ENCODE measurements at places on chromosomes 2 and 18. TPM values are rescaled to one million over a fixed set of nuclear protein-coding genes. Genes with fewer than 3 reads are reported as not detected.

- ATAC-seq: no peak
These were observed 32.6 kb downstream of the MYO7B start for GRCh38 chr2:127568128-127568527.

- no peak for ATAC-seq
These were observed 14.6 kb upstream of the CHAC2 start for GRCh38 chr2:53753041-53753440.

GRCh38 chr2:167510071-167510759 is 621.9 kb downstream of the XIRP2 start:
- no peak for ATAC-seq

Gene EFHD1
- 12.5 TPM for total RNA-seq

Gene GKN1
- 4.7 TPM for total RNA-seq

GRCh38 chr2:32136097-32136496 is 29.6 kb upstream of the SLC30A6 start:
- ATAC-seq: no peak

DNA sequence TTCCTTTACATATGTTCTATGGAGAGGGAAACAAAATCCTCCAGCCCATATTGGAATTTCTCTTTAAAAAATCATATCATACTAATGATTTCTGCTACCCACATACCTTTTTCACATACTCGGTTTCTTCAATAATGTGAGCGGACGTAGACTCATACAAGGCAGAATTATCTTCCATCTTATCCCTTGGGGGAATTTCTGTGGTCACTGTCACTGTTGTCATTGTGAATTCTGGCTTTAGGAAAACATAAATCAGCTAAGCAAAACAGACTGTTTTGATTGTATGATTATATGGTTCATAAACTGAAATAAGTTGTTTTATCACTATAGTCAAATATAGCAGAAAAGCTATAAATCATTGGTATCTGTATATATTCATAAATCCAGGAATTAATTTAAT is 16.7 kb downstream of the CCDC68 start:
- no peak for ATAC-seq

GRCh38 chr2:66548422-66548821 is 113.5 kb downstream of the MEIS1 start:
- no peak for ATAC-seq

GRCh38 chr2:197516393-197516761 is 511 bp downstream of the MOB4 start:
- ATAC-seq: no peak

Gene RNF125
- total RNA-seq: 5.2 TPM

- ATAC-seq: no peak
These were observed 20.1 kb upstream of the YES1 start for GRCh38 chr18:832085-832681.

- ATAC-seq: peak; percentile 82
These were observed 211.9 kb downstream of the AGPS start for GRCh38 chr2:177604271-177605065.

DNA sequence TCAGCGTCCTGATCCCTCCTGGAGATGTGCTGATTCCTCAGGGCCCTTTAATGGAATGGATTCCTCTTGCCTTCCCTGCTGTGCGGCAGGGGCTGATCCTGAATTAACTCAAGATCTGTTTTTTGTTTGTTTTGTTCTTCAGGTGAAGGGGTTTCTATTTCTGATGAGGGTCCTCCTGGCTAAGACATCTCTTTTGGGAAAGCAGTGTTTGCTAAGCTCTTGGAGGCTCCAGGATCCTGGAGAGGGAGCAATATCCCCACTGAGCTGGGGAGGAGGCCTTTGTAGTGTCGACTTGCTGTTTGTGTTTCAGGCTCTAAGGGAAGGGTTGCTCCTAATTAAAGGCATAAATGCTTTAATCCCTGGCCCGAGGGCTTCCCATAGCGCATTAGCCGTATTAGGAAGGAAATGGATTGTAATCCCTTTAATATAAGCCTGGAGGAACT is 65.3 kb upstream of the FOXI3 start:
- ATAC-seq: no peak

GRCh38 chr2:70779491-70779890 is 11.0 kb downstream of the FIGLA start:
- ATAC-seq: no peak

DNA sequence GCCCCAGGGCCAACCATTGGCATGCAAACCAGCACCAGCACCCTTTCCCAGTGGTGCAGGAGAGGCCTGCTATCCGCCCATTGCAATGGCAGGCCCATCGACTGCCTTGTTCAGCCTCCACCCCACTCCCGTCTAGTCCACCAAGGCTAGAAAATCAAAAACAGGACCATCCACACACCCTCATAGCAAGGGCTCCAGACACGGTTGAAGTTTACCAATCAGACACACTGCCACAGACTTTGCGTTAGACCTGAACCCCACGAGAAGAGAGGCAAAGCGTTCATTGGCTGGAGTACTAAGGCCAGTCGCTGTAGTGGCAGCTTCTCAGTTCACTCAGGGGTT is 95.3 kb upstream of the TEX51 start:
- ATAC-seq: no peak

- no peak for ATAC-seq
These were observed 1155.6 kb downstream of the LRP1B start for GRCh38 chr2:140975237-140975636.

Gene CTAGE1
- total RNA-seq: not detected

- ATAC-seq: no peak
These were observed 65.8 kb upstream of the IGFBP5 start for GRCh38 chr2:216761133-216761532.

- no peak for ATAC-seq
These were observed 18.7 kb downstream of the MEP1B start for GRCh38 chr18:32208577-32208976.

GRCh38 chr2:239287461-239287860 is 113.4 kb downstream of the HDAC4 start:
- ATAC-seq: no peak

Gene IL36B
- not detected for total RNA-seq

DNA sequence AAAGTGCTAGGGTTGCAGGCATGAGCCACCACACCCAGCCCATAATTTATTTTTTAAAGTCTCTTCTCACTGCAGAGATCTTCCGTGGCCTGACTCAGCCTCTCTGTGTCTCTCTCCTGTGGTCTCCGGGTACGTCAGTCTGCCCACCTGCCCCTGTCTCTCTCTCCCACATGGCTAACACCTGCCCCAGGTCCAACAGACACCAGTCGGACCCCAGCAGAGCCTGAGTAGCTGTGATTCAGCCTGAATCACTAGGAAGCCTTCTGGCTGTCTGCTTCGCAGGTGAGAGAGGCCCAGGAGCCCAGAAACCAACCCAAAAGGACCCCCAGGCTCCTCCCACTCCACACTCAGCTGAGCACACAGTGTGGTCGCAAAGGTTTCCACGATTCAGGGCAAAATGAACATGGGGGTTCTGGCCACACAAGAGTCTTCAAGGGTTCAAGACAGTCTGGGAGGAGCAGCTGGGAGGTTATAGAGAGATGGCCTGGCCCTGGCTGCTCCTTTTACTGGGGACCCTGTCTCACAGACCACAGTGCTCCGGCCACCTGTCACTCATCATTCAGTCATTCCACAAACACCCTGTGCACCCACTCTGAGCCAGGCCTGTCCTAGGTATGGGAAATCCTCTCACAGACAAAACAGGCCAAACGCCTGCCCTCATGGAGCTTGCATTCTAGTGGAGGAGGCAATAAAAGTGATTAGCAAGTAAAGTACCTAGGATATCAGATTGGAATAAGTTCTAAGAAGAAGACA is 8.6 kb downstream of the RUFY4 start:
- no peak for ATAC-seq

Gene DSC3
- total RNA-seq: 0.40 TPM

Gene MAL
- 21.3 TPM for total RNA-seq

Gene ARPC2
- 314 TPM for total RNA-seq

- ATAC-seq: no peak
These were observed 48.8 kb downstream of the FSHR start for GRCh38 chr2:49105506-49105905.

GRCh38 chr2:42754021-42754775 is 9.7 kb downstream of the OXER1 start:
- ATAC-seq: no peak

Gene GRB14
- total RNA-seq: 2.0 TPM

Gene MOCOS
- 1.5 TPM for total RNA-seq

Gene ANKRD36C
- 9.5 TPM for total RNA-seq

DNA sequence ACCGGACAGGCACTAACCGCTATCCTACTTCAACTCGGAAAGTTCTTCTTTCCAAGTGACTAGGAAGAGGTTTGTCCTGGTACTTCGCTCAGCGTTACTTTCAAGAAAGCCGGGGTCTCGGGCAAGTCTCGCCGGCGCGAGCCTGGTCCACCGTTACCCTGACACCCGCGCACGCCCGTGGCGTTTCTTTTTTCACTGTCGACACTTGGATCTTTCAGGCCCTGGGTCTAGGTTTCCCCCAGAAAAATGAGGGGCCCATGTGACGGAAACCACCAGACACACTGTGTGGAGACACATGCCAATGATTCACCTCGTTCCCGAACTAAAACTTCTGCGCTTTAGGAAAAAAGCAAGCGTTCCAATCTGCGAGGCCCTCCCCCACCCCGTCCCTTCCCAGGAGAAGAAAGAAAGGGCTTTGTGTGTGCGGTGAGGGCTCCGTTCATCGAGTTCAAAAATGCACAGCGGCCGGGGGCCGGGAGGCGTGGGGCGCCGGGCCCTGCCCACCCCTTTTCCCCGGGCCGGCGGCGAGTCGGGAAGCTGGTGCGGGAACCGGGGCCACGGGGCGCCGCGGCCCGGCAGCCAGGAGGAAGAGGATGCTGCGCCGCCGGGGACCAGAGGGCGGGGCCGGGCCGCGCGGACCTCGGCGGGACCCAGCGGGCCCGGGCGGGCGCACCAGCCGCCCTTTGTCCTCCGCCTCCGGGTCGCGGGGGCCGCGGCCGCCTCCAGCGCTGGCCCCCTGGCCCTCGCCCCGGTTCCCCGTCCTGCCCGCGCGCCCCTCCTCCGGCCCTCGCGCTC is 2.6 kb downstream of the ZNF521 start:
- ATAC-seq: peak; percentile 52

GRCh38 chr2:32402091-32402490 is 45.3 kb downstream of the BIRC6 start:
- no peak for ATAC-seq

DNA sequence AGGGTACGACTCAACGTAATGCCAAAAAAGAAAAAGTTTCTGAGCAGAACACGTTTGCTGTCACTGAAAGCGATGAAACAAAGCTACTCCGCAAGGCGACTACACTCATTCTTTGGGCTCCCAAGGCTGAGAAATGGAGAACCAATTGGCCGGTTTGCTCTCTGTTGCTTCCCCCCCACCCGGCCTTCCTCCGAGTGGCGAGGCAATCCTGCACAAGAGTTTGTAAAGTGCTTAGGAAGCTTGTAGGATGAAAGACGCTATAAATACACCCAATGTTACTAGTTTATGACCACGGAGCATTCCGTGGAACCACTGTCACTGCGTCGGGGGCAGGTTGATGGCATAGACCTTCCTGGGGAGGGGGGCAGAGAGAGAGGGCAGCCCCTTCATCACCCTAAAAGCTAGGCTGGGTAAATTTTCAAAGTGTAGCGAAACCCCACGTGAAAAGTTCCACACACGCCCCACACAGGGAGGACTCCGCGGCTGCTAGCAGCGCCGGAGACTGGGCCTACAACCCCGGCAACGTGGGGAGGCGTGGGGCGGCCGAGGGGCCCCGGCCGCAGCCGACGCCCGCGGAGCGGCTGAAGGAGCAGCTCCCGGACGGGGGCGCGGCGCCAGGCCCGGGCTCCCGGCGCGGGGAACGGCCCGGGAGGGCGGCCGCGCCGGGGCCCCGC is 915 bp downstream of the CUL3 start:
- ATAC-seq: no peak

Gene ZNF892
- total RNA-seq: 7.3 TPM

GRCh38 chr2:2569306-2569705 is 238.2 kb upstream of the MYT1L start:
- no peak for ATAC-seq

GRCh38 chr2:119788752-119789151 is 29.0 kb downstream of the PTPN4 start:
- no peak for ATAC-seq

Gene SERPINB12
- not detected for total RNA-seq

Gene SKA1
- total RNA-seq: 0.77 TPM

Gene VWC2L
- total RNA-seq: not detected

DNA sequence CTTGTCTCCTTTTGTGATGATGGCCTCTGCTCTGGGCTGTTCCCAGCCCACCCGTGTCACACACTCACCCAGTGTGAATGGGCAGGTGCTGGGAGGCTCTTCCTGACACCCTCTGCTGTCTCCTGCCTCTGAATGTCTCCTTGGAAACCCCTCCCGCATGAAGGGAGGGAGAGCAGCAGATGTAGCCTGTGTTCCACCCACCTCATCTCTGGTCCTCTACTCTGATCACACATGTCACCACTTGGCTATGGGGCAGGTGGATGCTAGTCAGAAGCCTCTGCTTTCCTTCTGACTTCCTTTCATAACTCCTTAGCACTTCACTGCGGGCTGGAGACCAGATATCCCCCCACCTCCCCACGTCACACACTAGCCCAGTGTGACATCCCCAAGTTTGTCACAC is 23.9 kb downstream of the EFR3B start:
- ATAC-seq: no peak

- no peak for ATAC-seq
These were observed 32.7 kb downstream of the MEX3C start for GRCh38 chr18:51164761-51165281.

Gene SLC14A1
- total RNA-seq: 0.62 TPM

Gene PIGN
- total RNA-seq: 32.4 TPM

Gene SPIRE1
- 37.4 TPM for total RNA-seq

Measured in gastroesophageal sphincter (tissue), 4 donors.